ENCODE measurements at places on chromosomes 2 and 18. TPM values are rescaled to one million over a fixed set of nuclear protein-coding genes. Genes with fewer than 3 reads are reported as not detected.

The IL1R1 gene
- 0.35 TPM for polyA plus RNA-seq

The PAIP2B gene
- polyA plus RNA-seq: 1.2 TPM

The C2orf49 gene
- 43.4 TPM for polyA plus RNA-seq

The PLEKHA3 gene
- 25.4 TPM for polyA plus RNA-seq

The CCDC68 gene
- polyA plus RNA-seq: not detected

The AMER3 gene
- 0.70 TPM for polyA plus RNA-seq

The RIT2 gene
- polyA plus RNA-seq: 15.9 TPM

The TNFAIP6 gene
- polyA plus RNA-seq: 0.17 TPM

The PAX3 gene
- 8.8 TPM for polyA plus RNA-seq

The TCF7L1 gene
- polyA plus RNA-seq: 1.3 TPM

The SP9 gene
- polyA plus RNA-seq: 0.22 TPM

The COLEC12 gene
- 3.2 TPM for polyA plus RNA-seq

Measured in Purkinje cell (primary cell).